Activated B cell treated with CpG ODN at 0.5 μM for 24 hours (primary cell): ENCODE measurements at places on chromosomes 12 and 14.

DNA sequence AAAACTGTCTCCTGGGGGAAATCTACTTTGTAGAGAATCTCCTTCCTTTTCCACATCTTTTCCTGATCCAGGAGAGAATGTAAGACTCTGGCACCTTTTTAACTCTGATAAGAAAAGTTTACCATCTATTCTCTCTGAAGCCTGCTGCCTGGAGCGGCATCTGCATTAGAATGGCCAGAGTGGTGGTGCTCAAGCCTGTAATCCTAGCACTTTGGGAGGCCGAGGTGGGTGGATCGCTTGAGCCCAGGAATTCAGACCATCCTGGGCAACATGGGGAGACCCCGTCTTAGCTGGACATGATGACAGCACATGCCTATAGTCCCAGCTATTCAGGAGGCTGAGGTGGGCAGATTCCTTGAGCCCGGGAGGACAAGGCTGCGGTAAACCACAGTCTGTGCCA lies 1.4 kb upstream of the CHFR start:
- H3K4me1 ChIP-seq, result peaks cover 24% of the 10 kb centered on the region
- no peak for DNase-seq
- H3K27ac ChIP-seq, result peak overlapping the region; percentile 71
- H3K4me3 ChIP-seq, result peak overlapping the region; percentile 8

DNA sequence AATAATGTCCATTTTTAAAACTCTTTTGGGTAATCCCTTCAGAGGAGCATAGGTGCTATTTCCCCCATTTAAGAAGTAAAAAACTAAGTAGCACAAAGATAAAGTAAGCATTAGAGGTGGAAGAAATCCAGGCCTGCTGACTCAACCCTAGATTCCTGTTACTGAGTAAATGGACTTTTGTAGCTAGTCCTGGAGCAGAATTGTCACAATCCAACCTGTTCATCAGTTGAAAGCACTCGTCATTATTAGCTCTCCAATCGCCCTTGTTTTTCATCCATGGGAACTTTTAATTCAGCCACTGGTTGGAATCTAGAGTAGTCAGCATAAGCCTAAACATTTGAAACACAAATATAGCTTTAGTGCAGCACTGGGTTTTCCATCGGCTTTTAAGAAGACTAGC lies 139.5 kb upstream of the AMIGO2 start:
- peaks cover 78% of the 10 kb centered on the region for H3K4me1 ChIP-seq
- DNase-seq, result no peak
- H3K27ac ChIP-seq, result peak overlapping the region; percentile 79
- peaks cover 52% of the 10 kb centered on the region for H3K36me3 ChIP-seq

- H3K36me3 ChIP-seq, result no peaks in the 10 kb centered on the region
- no peaks in the 10 kb centered on the region for H3K27me3 ChIP-seq
- no peak for DNase-seq
- H3K27ac ChIP-seq, result no peak overlapping the region
These were observed 197.0 kb downstream of the TMTC2 start for GRCh38 chr12:82883394-82884355.

- peaks cover 4% of the 10 kb centered on the region for H3K36me3 ChIP-seq
- no peak for DNase-seq
- peak overlapping the region; percentile 89 for H3K27ac ChIP-seq
- peak overlapping the region; percentile 44 for H3K4me3 ChIP-seq
- no peaks in the 10 kb centered on the region for H3K27me3 ChIP-seq
These were observed 67.2 kb upstream of the PTGR2 start for GRCh38 chr14:73784181-73784987.

- no peaks in the 10 kb centered on the region for H3K27me3 ChIP-seq
- no peak for DNase-seq
- H3K27ac ChIP-seq, result no peak overlapping the region
These were observed 19.4 kb upstream of the P2RX4 start for GRCh38 chr12:121190523-121191031.

GRCh38 chr12:124125203-124125871 lies 152.3 kb downstream of the ZNF664 start:
- no peak for DNase-seq
- H3K36me3 ChIP-seq, result no peaks in the 10 kb centered on the region
- H3K27ac ChIP-seq, result no peak overlapping the region
- H3K4me1 ChIP-seq, result no peaks in the 10 kb centered on the region
- no peak overlapping the region for H3K4me3 ChIP-seq
- H3K27me3 ChIP-seq, result peaks cover 7% of the 10 kb centered on the region

GRCh38 chr14:64734990-64735389 lies 30.8 kb downstream of the PLEKHG3 start:
- no peak overlapping the region for H3K27ac ChIP-seq
- no peak for DNase-seq
- H3K4me3 ChIP-seq, result no peak overlapping the region

GRCh38 chr12:62730649-62731048 lies 204.3 kb downstream of the PPM1H start:
- peaks cover 7% of the 10 kb centered on the region for H3K27me3 ChIP-seq
- peaks cover 2% of the 10 kb centered on the region for H3K4me1 ChIP-seq
- H3K36me3 ChIP-seq, result no peaks in the 10 kb centered on the region
- no peak for DNase-seq

DNA sequence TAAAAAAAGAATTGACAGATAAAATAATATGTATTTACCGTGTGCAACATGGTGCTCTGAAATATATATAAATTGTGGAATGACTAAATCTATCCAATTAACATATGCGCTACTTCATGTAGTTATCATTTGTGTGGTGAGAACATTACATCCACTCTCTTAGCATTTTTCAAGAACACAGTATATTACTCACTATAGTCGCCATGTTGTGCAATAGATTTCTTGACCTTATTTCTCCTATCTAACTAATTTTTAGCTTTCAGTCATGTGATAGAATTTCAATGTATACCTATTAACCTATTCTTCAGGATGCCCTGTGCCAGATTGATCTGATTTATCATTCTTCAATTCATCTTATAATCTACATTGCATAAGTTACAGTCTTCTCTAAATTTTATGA lies 178.6 kb downstream of the BCAT1 start:
- H3K4me3 ChIP-seq, result no peak overlapping the region
- no peaks in the 10 kb centered on the region for H3K4me1 ChIP-seq

DNA sequence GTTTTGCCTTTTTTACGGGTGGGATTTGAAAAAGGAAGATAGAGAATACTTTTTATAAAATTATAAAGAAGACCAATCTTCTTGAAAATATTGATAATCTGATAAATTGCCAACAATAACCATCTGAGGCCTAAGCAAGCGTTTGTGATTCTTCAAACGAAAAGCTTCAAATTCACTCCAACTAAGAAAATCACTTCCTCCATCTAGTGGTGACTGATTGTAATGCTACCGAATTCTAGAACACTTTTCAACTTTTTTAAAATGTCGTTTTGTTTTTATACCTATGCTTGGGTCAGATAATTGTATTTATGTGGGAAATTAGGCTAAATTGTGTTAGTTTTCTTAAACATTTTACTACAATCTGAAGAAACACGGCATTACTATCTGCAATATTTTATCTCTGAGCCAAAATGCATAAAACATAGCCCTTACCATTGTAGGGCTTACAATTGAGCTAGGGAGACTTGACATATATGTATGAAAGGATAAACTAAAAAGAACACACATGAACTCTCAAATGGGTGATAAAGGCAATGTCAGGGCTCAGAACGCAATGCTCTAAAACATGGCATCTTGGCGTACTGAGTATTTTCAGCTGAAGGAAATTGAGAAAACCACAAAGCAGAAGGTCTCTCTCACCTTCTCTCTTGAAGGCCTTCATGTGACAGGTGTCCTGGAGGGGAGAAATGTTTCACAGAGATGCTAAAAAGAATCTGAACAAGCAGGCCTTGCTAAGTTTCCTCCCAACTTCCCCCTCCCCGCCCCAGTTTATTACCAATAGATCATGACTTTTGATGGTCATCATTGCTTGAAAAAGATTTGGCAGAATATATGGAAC lies 36.8 kb upstream of the G2E3 start:
- no peaks in the 10 kb centered on the region for H3K36me3 ChIP-seq
- H3K27ac ChIP-seq, result no peak overlapping the region

DNA sequence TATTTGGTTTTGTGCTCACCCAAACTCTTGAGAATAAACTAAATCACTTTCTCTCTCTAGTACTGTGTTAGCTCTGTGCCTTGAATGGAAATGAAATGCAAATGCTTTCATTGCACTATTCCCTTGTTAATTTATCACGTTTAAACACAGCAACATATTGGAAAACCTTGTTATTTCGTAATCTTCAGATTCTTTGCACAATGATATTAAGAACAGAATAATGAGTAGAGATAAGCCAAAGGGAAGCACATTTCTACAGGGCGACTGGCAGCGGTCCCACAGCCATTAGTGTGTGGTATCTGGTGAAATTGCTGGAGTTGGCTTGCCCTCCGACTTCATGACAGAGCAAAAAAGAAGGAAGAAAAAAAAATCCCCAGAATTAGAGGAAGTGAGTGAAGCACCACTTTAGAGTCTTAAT lies 166.1 kb upstream of the E2F7 start:
- H3K27me3 ChIP-seq, result peaks cover 2% of the 10 kb centered on the region
- H3K4me1 ChIP-seq, result no peaks in the 10 kb centered on the region
- no peaks in the 10 kb centered on the region for H3K36me3 ChIP-seq
- no peak overlapping the region for H3K4me3 ChIP-seq

DNA sequence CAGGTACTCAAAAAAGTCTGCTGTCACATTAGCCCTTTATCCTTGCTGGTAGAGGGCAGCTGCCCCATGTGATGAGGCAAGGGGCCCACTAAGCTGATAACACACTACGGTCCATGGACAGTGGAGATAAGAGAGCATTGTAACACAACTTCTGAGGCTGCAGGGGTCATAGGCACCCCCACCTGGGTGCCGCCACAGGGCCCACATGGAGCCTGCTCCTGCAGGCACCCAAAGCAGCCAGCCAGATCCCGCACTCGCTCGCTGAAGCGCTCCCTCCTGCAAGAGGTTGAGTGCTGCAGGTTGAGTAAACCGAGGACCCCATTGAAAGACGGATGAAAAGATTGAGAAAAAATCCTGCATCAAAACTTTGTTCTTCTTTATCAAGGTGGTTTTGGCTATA lies 566.3 kb upstream of the NOVA1 start:
- no peaks in the 10 kb centered on the region for H3K36me3 ChIP-seq
- no peak overlapping the region for H3K4me3 ChIP-seq
- no peaks in the 10 kb centered on the region for H3K27me3 ChIP-seq
